ENCODE measurements at places on chromosomes 1 and 21. TPM values are rescaled to one million over a fixed set of nuclear protein-coding genes. Genes with fewer than 3 reads are reported as not detected.
A peak's percentile ranks its signal among the peaks of the same experiment; 100 is the strongest.

- no peak for DNase-seq
These were observed 31.0 kb downstream of the FBXO42 start for GRCh38 chr1:16321176-16321867.

GRCh38 chr1:9892563-9893528 lies 17.2 kb downstream of the CTNNBIP1 start:
- peak; percentile 74 for DNase-seq

GRCh38 chr1:234918961-234919761 lies 209.5 kb downstream of the TOMM20 start:
- DNase-seq: peak; percentile 60

DNA sequence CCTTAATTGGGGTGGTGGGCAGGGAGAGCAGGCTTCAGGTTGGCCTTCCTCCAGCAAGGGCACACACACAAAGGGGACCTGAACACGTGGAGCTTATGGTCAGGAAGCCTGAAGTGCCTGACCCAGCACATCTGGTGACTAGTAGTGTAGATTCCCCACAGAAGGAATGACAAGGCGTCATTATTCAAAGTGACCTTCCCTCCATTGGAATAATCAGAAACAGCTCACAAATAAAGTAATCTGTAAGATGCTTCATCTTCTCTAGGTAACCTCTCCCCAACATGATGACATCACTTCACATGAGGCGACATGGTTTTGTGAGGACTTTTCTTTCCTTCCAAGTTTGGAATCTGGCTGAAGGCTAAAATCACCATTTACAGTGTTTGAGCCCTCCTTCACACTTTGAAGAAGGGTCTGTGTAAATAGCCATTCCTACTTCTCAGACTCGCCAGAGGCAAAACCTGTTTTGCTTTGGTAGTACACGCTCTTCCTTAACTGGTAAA lies 32.8 kb upstream of the ERG start:
- no peak for DNase-seq

- no peak for DNase-seq
These were observed 153.9 kb upstream of the SPAG17 start for GRCh38 chr1:118338936-118339335.

DNA sequence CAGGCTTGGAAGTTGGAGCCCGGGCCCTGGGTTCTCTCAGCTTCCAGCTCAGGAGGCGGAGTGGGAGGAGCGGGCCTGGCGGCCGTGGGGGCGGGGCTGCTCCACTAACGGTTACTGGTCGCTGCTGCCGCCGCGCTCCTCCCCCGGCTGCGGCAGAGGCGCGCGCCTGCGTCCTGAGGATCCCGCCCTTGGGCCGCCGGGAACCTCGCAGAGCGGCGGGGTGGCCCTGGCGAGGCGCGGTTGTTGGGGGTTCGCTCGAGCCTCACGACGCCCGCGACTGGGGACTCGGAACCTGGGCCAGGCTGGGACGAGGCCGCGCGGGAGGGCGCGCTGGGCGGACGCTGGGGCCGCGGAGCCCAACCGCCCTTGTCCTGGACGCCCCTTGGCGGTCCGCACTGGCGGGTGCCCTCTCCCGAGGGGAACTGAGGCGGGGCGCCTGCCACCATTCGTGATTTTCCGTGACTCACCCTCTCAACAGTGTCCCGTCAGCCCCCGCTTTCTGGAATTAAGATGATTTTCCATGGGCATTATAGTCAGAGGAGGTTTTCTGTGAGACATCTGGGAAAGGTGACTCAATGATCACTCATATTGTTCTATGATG lies 34.1 kb downstream of the OR2G3 start:
- DNase-seq: no peak

DNA sequence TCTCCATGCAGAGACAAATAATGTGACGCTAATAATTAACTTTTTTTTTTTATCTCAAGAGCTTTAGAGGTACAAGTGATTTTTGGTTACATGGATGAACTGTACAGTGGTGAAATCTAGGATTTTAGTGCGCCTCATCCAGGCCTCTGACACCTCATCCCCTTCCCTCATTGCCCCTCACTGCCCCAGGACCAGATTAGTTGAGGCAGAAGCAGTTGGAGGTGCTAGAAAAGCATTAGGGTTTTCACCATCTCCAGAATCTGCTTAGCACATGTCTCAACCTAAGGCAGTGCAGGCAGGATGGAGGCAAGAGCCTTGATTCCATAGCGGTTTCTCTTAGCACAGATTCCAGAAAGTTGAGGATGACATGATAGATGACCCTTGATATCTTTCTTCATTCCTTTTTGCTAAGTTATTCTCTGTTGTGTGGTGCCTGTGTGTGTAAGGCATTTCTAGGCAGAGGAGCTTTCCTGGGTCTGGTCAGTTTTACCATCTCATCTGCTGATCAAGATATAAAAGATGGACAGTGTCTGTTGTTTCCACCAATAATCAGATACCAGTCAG lies 16.3 kb upstream of the IL10 start:
- no peak for DNase-seq

- no peak for DNase-seq
These were observed 20.2 kb upstream of the LRRC47 start for GRCh38 chr1:3816331-3817137.

GRCh38 chr21:36135391-36136102 lies 668 bp downstream of the CBR3 start:
- DNase-seq: peak; percentile 75

- DNase-seq: no peak
These were observed 219.1 kb upstream of the FMN2 start for GRCh38 chr1:239872626-239873025.

GRCh38 chr21:33655588-33656221 lies 13.4 kb downstream of the ITSN1 start:
- DNase-seq: peak; percentile 91

DNA sequence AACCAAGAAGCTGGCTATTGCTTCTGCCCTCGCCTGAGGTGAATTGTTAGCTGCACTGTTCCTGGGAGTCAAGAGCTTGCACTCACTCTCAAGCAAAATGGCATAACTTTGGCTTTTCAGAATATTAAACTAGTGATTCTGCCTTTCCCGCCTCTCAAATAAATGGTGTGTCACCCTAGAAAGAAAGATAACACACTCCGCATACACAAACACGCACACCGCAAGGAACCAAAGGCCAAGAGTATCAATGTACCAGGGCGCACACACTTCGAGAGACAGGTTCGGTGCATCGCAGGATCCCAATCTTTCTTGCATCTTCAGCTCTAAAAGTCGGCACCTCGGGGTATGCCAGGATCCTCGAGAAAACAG lies 470 bp upstream of the RTCA start:
- peak; percentile 49 for DNase-seq

GRCh38 chr1:5994713-5995621 lies 2.7 kb upstream of the NPHP4 start:
- DNase-seq: no peak

DNA sequence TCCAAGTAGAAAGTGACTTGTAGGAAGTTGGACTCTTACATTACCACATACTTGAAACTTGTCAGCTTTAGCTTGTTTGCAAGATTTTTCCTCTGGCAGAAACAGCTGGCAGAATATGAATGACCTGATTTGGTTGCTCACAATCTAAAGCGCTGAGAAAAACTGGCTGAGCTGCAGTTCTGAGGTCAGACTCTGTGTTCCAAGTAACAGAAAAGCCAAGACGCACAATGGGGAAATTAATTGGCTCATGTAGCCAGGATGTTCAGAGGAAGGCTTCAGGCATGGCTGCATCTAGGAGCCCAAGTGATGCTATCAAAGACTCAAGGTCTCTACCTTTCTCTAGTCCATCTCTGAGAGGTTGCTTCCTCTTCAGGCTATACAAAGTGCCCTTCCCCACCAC lies 27.0 kb downstream of the ALPL start:
- DNase-seq: no peak

- peak; percentile 68 for DNase-seq
These were observed at the start of gene WNT9A for GRCh38 chr1:227947676-227948492. TSS of gene WNT9A (minus strand) at chr1:227947932. CDS start at chr1:227947887, 45 bp downstream.

DNA sequence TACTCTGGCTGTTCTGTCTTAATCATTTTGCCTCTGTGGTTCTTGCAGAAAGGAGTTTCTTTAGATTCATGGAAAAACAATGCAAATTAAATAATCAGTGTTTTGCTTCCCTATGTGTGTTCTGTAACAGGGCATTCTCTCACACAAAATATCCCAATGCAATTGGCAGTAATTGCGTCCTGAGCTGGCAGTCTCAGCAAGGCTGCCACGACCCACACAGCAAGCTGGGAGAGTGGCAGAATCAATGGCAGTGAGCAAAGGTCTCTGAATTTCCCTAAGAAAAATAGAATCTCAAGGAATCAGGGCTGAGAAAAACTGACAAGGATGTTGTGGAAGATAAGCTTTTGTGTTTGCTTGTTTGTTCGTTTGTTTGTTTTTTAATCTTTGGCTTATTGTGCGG lies 198.1 kb upstream of the ST6GALNAC5 start:
- no peak for DNase-seq

GRCh38 chr1:60894130-60894529 lies 188.2 kb upstream of the NFIA start:
- peak; percentile 10 for DNase-seq

- DNase-seq: no peak
These were observed 594 bp upstream of the PANK4 start for GRCh38 chr1:2526824-2527555.

DNA sequence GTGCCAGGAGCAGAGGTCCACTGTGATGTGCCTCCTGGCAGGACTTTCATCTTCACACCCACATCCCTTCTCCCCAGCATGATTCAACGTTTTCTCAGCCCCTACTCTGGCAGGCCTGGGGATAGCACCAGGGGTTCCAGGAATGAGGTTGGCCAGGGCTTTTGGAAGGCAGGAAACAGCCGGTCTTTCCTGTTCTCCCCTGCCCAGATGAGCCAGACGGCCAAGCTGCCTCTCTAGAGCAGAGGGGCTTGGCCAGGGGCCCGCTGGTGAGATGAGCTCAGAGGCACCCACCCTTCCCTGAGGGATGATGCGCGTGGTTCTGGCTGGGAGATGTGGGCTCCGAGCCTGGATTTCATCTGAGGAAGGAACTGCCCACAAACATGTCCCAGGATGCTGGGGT lies 4.3 kb upstream of the MFAP2 start:
- peak; percentile 95 for DNase-seq

DNA sequence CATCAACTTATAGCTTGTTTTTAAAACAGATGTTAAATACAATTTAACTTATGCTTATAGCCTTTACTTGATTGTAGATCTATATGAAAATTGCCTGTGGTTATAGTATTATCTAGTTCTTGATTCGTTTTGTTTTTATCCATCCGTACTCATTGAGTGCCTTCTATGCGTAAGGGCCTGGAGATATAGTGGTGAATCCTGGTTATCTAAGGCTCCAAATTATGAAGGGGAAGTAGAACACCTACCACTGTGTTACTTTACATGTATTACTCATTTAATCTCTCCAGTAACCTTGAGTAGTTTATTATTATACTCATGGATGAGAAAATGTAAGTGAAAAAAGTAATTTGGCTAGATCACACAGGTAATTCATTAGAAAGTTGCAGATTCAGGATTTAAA lies 121.8 kb downstream of the OSBPL9 start:
- no peak for DNase-seq

DNA sequence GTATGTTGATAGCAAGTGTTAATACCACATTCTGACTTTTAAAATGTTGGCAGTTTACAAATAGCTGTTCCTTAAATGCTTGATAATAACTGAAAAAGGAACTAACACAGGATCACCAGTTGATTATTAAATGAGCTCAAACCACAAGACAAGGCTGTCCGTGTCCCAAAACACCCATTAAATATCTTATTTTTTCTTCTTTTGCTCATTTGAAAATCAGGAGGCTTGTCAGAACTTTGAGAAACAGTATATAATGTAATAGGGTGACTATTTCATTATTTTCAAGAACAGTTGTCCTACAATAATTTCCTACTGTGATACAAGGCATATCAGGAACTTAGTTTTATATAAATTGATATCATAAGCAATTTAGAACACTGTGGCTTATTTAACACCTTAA lies 2.7 kb downstream of the CDKN2C start:
- DNase-seq: no peak

DNA sequence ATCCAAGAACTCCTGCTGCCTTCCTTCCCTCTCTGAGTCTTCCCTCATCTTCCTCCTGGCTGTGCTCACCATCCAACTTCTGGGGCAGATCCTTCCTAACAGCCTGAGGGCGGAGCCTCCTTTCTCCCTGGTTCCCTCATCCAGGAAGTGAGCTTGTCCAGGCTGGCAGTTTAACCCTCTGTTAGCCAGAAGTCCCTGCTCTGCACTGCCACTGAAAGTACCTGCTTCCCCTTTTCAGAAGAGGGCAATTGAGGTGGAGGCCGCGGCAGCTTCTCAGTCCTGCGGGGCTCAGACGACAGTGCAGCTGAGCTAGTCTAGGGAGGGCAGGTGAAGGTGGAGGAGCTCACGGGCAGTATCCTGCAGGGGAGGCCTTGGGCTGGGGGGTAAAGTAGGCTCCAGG lies 149.1 kb downstream of the FCRL5 start:
- peak; percentile 43 for DNase-seq

DNA sequence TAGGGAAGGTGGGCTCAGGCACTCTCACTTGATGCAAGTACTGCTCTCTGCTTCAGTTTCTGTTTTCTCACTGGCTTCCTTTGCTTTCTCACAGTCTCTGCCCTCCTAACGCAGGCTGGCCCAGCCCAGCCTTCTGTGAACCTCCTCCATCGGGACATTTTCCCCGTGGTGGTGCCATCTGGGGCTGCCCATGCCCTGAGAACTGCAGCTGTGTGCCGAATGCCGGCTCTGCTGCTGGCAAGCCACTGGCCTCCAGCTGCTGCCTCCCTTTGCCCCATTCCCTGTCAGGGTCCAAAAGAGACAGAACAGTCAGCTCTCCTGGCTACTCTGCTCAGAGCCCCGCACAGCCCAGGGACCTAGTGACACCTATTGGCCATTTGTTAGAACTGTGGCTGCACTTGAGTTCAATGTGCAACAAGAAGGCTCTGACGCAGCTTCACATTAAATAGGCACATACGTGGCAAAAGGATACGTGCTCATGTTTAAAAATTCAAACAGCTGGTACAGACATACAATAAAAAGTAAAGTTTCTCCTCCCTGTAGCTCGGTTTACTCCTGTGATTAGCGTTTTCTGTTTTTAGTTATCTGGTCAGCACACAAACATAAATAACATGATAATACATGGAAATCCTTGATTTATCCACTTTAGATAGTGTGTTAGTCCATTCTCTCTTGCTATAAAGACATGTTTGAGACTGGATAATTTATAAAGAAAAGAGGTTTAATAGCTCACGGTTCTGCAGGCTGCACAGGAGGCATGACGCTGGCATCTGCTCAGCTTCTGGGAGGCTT lies 46.6 kb downstream of the FCRL5 start:
- peak; percentile 77 for DNase-seq

GRCh38 chr1:84429231-84429630 lies 30.9 kb downstream of the DNASE2B start:
- no peak for DNase-seq

- peak; percentile 78 for DNase-seq
These were observed 45.5 kb downstream of the LPAR3 start for GRCh38 chr1:84847253-84848250.

- DNase-seq: no peak
These were observed 36.7 kb upstream of the WASF2 start for GRCh38 chr1:27526569-27527222.

ARMH1 gene
- not detected for total RNA-seq

MYOC gene
- total RNA-seq: not detected

ADAMTS4 gene
- 38.9 TPM for total RNA-seq

FCRL5 gene
- total RNA-seq: not detected

ACTL8 gene
- total RNA-seq: not detected

NFASC gene
- total RNA-seq: 0.17 TPM

WDR64 gene
- 0.17 TPM for total RNA-seq

LRRIQ3 gene
- 0.56 TPM for total RNA-seq

NBPF26 gene
- total RNA-seq: 8.3 TPM

Measured in dermis blood vessel endothelial cell (primary cell).